ENCODE measurements at places on chromosomes 16 and 17.

- no peak for DNase-seq
Measured at GRCh38 chr16:78571434-78571833, 472.0 kb downstream of the WWOX start.

DNA sequence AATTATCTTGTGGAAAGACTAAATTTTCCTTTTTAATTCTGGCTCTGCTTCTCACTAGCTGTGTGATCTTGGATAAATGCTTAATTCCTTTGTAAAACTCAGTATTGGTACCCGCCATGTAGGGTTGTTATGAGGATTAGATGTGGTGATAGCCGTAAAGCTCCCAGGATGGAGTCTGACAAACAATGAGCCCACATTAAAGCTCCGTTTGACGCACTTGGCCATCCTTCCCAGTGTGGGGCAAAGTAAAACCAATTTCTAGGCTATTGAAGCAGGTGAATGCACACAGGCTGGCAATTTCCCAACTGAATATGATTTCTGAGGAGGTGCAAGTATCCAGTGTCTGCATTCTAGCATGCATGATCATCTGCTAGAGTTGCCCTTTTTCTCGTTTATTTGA lies 123.6 kb downstream of the MRTFB start:
- peak; percentile 78 for DNase-seq

DNA sequence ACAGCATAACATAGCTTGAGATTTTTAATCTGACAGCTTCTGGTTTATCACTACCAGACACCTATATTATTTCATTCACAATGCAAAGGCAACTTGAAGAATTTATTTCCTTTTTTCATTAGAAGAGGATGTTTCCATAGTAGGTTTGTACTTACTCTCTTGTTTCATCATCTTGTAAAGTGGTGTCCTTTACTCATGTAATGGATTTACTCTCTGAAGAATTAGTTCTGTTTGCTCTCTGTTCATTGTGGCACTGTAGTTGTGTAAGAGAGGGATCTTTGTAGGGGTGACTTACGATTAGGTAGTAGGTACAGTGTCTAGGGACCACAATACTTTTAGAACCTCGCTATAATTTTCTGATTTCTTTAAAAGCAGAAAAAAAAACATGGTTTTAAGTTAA lies 256.1 kb downstream of the BCAS3 start:
- DNase-seq = no peak

DNA sequence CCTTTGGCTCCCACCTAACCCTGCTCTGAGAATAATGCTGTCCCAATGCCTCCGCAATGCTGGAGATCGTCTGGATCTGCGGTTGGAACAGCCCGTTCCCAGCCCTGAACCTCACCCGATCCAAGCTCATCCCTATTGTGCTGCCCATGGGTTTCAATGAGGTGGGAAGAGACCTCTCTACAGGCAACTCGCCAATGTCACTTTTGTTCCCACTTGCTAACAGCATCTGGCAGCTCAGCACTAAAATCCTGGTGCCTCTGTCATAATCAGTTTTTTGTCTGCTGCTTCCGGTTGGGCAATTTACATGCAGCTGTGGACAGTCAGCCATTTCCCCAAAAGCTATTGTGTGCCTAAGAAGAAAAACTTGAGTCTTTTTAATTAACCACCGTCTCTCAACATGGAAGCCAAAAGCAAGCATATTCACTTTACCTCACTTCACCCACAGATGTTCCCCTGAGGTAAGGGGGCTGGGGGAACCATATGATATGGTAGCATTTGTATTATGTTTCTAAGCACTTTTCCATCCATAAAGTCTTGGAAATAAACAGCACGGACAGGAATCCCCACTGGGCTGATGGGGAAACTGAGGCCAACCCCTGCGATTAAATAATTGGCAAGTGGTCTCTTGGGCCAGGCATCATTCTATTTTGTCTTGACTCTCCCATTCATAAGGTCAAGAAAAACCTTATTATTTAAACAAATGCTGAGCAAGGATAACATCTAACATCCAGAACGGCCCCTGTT lies 159.2 kb upstream of the CDH5 start:
- no peak for DNase-seq

DNA sequence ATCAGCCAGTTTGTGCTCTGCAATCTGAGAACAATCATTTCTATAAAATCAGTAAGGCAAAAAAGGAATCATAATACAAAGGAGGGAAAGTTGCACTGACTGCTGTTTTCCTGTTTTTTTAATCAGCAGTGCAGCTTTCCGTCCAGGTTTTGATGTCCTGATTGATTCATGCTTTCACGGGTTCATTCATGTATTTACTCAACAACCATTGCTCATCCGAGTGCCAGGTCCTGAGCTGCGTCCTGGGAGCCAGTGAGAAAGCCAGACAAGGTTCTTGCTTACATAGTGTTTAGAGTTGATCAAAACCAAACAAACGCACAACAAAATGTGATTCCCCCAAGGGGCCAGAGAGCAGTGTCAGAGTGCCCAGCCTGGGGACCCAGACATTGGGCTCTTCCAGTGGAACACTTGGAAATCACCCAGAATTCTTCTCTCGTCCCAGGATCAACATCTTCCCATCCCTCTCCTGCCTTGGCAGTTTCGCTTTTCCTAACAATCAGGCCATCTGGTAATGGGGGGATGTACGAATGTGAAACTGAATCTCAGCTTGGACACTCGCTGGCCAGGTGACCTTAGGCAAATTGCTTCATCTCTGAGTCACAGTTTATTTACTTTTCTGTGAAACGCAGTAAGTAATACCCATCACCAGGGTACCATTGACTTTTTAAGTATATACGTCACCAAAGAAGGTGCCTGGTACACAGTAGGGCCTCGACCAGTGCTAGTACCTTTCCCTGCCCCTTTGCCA lies 13.3 kb upstream of the C1QL1 start:
- no peak for DNase-seq

- no peak for DNase-seq
Measured at GRCh38 chr17:792277-792676, 10.1 kb downstream of the MRM3 start.

DNA sequence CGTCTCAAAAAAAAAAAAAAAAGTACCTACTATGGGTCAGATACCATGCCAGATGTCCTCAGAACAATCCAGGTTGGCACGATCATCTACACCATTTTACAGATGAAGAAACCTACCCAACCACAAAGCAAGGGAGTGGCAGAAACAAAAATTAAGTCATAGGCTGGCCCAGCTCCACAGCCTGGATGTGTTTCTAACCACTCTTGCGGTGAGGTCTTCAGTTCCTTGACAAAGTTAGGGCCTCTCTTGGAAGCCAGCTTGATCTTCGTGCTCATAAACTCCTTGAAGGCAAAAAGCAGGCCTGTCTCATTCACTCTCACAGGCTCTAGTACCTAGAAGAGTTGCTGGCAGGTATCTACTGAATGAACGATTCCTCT lies 6.2 kb downstream of the GGA2 start:
- DNase-seq = no peak

DNA sequence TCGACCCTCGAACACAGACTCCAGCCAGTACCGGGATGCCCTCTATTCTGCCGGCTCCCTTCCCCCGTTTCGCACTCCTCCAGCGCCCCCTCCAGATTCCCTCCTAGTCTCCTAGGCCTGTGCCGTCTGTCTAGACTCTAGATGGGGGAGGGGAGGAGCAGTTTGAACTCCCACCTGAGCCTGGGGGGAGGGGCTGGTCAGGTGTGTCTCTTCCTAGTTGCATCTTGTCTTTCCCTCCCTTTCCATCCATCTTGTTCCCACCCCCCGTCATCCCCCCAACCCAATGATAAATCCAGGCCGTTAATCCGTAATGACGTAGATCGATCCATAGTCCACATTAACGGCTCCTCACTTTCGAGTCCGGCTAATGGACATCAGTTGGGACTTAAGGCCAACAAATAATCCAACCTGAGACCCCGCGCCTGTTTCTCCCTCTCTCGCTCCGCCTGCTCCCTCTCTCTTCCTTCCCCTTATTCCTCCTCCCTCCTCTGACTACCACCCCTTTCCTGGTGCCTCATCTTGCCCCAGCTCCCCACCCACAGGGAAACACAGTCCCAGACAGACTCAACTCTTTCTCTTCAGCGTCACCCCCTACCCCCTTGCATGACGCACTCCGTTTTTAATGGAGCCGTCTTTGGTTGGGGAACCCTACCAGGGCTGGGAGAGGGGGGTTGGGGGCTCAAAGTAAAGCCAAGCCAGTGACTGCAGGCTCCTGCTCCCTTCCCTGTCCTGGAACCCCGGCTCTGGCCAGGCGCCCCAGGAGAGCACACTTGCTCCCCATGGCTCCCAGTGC lies 3.4 kb upstream of the HOXB5 start:
- no peak for DNase-seq

DNA sequence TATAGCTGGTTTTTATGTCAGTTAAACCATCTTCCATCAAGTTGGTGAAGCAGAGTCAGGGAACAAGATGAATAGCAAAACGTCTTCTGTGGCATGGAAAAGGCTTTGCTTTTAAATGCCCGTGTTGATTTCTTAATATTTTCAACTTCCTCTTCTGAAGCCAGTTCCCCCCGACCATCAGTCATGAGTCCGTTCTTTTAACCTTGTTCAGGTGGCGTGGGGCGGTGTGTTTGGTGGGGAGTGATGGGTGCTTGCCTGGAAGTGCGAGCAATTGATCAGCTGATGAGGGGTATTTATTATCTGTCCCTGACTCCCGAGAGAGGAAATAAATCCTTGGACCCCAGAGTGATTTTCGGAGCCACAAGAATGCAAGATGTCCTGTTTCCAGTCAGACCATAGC lies 147.1 kb downstream of the WWOX start:
- DNase-seq = no peak

DNA sequence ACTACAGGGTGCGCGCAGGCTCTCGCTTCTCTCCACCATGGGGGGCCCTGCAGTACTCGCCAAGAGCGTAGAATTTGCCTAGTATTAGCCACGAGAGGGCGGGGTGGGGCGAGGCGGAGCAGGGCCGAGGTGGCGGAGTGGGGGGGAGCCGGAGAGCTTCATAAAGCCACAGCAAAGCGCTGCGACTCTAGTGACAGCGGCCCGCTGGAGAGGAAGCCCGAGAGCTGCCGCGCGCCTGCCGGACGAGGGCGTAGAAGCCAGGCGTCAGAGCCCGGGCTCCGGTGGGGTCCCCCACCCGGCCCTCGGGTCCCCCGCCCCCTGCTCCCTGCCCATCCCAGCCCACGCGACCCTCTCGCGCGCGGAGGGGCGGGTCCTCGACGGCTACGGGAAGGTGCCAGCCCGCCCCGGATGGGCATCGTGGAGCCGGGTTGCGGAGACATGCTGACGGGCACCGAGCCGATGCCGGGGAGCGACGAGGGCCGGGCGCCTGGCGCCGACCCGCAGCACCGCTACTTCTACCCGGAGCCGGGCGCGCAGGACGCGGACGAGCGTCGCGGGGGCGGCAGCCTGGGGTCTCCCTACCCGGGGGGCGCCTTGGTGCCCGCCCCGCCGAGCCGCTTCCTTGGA lies at the start of gene TBX21:
TBX21 (plus strand) TSS at position 190 of the 627 bp plus-strand sequence; CDS start at position 409, 219 bp downstream.
- DNase-seq = peak; percentile 70

DNA sequence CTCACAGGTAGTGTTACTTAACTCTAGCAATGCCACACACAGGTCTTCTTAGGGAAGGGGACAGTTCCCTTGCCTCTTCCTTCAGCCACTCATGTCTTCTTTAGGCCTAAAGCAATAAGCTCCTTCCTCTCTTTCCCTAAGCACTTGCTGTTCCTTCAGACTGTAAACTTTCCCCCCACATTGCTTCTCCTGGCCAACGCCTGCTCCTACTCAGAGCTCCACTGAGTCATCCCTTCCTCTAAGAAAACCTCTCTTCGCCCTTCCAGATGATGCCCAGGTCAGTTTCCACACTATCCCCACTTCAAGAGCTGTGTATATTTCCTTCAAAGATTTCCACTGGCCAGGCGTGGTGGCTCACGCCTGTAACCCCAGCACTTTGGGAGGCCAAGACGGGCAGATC lies 12.5 kb upstream of the EPOP start:
- no peak for DNase-seq

GRCh38 chr17:62566996-62567578 lies 60.4 kb upstream of the MRC2 start:
- DNase-seq = no peak

- no peak for DNase-seq
Measured at GRCh38 chr17:56020369-56020768, 132.9 kb upstream of the ANKFN1 start.

- no peak for DNase-seq
Measured at GRCh38 chr16:56576585-56577299, 11.9 kb downstream of the MT4 start.

DNA sequence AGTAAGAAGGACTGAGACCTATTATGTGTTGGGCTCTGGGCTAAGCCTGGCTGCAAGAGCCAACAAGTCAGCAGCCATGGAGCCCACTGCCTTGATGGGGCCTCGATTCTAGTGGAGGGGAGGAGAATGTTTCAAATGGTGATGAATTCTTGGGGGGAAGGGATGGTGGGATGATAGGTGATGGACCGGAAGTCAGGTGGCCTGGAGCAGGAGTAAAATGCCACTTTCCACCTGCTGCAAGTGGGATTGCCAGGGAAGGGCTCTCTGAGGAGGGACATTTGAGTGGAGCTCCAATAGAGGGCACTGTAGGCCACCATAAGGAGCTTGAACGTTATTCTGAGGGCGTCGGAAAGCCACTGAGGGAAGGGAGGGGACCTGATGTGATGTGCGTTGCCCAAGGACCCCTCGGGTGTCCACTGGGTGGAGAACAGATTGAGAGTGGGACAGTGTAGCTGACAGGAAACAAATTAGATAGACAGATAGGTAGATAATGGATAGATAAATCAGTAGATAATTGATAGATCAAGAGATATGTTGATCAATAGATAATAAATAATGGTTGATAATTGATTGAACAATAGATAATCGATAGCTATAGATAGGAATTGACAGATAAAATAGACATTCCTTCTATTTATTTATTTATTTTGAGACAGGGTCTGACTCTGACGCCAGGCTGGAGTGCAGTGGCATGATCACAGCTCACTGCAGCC lies 18.2 kb upstream of the NXPH3 start:
- peak; percentile 77 for DNase-seq

- DNase-seq = no peak
Measured at GRCh38 chr17:54259476-54259875, 436.7 kb downstream of the KIF2B start.

DNA sequence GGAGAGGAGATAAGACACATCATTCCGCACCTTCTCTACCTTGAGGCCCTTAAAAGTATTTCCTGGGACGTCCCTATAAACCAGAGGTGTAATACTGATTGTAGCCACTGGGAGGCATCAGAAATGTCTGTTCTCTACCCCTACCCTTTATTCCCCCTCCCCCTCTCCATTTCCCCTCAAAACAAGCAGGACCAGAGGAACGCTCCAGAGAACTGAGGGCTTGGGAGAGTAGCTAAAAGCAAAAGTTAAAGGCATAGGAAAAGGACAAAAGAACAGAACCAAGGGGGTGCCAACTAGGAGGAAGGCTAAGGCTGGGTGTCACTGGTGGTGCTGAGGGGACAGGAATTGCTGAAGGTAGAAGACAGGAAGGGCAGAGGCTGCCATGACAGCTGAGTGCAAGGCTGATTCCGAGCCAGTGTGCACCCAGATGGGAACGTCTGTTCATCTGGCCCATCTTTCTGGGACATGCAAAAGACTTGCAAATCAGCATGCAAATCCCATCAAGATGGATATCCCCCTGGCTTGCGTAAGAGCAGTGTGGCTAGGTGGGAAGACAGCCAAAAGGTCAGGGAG lies 6.7 kb downstream of the CAMTA2 start:
- peak; percentile 7 for DNase-seq

GRCh38 chr16:14289692-14290340 lies 218.7 kb downstream of the MRTFB start:
- peak; percentile 54 for DNase-seq
